Retinal pigment epithelial cell (primary cell): ENCODE measurements at places on chromosomes 6 and 20.
A peak's percentile ranks its signal among the peaks of the same experiment; 100 is the strongest.

GRCh38 chr20:4111440-4112411 is 96.4 kb upstream of the RNF24 start:
- no peak for DNase-seq

DNA sequence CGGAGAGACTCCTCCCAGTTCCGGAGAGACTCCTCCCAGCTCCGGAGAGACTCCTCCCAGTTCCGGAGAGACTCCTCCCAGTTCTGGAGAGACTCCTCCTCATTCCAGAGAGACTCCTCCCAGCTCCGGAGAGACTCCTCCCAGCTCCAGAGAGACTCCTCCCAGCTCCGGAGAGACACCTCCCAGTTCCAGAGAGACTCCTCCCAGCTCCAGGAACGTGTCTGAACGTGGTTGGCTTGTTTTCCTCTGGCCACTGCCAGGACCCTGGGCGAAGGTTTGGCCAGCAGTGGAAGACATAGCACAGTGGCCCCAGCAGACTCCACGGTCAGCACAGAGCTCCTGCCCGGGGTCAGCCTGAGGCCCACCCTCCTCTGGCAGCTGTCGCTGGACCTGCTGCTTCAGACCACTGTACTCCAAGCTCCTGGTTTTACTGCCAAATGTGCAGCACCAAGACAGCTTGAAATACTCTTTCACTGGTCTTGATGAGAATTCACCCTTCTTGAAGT is 122.3 kb upstream of the AFDN start:
- no peak for DNase-seq

DNA sequence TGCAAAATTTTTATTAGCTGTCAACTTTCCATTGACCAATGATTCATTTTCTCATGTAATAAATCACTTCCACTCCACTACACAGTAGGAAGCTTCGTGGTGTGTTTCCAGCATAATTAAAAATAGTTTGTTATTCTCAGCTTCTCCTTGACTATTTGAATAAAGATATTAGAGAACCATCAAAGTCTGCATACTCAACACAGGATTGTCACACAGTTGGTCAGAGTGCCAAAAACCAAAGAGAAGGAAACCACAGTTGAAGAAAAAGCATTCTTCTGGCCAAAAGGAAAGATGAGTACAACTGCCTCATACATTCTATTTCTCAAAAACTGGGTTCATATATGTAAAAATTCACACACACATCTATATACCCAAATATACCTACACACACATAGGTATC is 455.1 kb upstream of the HSF2 start:
- DNase-seq = no peak

DNA sequence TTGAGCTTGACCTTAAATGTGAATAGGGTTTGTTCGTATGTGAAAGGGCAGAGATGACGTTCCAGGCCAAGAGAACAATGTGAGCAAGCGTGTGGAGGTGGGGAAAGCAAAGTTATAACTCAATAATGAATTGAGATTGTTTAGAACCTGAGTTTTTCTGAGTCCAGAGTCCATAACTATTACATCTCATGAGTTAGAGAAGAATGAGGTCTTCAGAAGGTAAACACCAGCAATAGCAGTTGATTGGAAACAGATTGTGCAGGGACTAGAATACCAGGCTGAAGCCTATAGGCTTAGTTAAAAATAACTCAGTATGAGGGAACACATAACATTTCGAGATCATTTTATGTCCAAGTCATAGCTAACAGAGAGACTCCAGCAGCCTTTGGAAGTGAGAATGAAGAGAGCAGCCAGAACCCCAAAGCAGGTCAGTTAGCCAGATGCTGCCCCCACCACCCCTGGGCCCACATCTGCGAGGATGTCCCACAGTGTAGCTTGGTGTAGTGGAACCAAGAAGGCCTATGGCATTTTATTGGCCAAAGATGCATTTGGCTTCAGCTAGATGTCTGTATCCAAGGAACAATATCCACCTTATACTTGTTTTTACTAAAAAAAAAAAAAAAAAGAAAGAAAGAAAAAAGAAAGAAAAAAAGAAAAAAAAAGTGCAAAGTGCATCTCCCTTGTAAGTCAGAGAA is 121.7 kb downstream of the TNFRSF21 start:
- no peak for DNase-seq

- no peak for DNase-seq
These were observed 9.1 kb downstream of the SMPDL3A start for GRCh38 chr6:122798099-122798641.

DNA sequence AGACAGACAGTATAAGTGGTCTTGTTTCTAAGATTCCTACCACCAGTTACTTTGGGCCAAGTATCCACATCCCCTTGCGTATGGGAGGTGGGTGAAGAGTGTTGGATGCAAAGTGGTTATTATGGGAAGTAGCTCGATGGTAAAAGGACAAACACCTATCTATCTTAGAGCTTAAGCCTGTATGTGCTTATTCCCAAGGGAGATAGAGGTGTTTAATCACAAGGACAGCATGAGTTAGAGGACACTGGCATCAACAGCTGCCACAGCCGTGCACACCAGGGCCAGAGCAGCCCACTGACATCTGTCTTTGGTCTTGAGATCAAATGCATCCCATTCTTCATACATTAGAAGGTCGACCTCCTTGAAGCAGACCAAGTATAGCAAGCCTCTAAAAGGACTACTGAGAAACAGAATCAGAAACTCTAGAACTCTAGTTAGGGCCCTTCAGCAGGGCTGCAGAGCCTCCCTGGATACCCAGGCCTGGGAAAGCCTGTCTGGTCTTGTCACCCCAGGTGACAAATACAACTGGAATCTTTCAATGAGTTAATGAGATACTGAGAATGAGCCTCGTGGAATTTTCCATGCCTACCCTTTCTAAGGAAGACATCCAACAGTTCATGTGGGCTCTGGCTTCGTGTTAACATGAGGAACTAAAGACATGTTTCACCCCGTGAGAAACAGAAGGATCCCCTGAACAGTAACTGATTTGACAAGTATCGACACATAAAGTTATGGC is 28.7 kb downstream of the TXNDC5 start:
- DNase-seq = no peak

DNA sequence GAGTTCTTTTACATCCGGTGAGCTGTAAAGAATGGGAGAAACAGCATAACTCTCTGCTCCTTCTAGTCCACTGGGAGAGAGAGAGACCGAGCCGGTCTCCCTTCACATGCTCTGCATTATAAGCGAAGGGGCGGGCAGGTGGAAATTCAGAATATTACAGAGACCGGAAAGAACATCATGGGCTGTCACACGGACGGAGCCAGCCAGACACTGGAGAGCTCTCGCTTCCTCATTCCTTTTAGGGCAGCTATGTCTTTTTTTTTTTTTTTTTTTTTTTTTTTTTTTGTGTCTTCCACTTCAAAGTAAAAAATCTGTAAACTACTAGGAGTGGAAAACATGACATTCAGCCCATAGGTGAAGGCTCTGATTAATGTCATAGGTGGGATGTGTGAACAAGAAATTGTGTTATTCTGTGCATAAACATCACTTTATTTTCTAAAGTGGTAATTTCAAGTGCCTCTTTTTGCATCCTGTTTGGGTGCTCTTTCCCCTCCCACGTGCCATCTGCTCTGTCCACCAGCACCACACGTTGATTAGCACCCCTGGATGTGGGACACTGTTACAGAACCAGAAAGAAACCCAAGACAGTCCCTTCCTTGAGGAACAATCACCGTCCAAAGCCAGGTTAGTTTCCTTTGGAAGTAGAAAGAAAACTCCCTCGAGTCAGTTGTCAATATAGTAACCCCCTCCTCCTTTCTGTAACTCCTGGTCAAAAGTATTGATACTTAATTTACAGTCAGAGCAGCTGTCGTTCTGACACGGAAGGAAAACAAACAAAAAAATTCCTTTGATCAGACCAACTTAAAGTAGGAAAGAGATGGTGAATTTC is at the start of gene TAGAP:
TSS of gene TAGAP (minus strand) at position 93 of the 829 bp plus-strand sequence. CDS start 845 bp downstream, outside the sequence.
- no peak for DNase-seq

GRCh38 chr6:156350337-156350736 is 426.8 kb upstream of the ARID1B start:
- DNase-seq = no peak

DNA sequence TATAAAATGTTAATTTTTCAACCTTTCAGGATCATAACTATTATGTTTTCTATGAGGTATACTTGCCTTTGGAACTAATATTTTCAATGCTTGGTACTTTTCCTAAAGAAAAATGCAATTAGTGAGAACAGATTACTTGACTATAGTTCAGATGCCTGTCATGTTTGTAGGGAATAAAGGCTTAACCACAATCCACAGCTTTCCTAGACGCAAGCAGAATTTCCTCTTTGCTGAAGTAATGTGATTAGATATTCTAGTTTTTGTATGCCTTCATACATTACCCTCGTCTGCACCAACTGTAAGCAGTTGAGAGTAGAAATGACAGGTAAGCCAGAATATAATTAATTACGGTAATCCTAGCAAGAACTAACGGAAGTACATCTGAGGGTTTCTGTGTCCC is 581.4 kb upstream of the MMS22L start:
- DNase-seq = peak; percentile 70

DNA sequence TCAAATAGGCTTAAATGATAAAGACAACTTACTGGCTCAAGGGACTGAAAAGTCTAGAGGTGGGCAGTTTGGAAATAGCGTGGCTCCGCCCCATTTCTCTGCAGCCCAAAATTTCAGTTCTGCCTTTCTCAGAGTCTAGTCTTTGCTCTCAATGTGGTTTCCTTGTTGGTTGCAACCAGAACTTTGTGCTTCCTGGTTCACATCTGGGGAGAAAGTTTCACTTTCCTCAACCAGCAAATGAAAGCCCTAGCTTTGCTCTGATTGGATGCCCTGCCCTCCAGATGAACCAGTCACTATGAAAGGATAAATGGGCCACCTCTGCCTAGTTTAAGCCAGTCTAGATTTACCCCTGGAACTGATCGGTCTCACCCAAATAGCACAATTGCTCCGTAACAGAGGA is 14.9 kb downstream of the SYCP2L start:
- no peak for DNase-seq

GRCh38 chr6:108161724-108162282 is 4.0 kb upstream of the NR2E1 start:
- no peak for DNase-seq

GRCh38 chr6:124560873-124561567 is 401.2 kb upstream of the RNF217 start:
- no peak for DNase-seq

GRCh38 chr20:63814891-63815614 is 16.0 kb downstream of the ZBTB46 start:
- DNase-seq = no peak

GRCh38 chr20:22560817-22561216 is 23.6 kb downstream of the FOXA2 start:
- no peak for DNase-seq

GRCh38 chr6:89190741-89191140 is 26.4 kb downstream of the GABRR1 start:
- DNase-seq = no peak

- no peak for DNase-seq
These were observed 10.3 kb downstream of the TOP1 start for GRCh38 chr20:41038878-41039404.

DNA sequence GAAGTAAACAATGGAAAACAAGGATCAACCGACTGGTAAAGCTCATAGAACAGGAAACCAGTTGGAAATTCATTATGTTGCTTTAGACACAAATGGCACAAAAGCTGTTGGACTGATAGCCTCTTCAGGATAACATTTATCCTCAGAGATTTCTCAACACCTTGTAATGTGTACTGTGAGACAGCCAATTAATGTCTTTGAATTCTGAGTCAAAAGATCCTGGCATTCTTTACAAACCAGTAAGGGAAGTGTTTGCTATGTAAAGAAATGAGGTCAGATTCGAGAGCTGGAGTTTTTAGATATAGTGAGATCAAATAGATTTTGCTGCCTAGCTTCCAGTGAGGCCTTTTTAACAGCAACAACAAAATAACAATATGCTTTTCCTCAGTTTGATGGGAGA is 439.2 kb downstream of the C6orf118 start:
- DNase-seq = no peak

DNA sequence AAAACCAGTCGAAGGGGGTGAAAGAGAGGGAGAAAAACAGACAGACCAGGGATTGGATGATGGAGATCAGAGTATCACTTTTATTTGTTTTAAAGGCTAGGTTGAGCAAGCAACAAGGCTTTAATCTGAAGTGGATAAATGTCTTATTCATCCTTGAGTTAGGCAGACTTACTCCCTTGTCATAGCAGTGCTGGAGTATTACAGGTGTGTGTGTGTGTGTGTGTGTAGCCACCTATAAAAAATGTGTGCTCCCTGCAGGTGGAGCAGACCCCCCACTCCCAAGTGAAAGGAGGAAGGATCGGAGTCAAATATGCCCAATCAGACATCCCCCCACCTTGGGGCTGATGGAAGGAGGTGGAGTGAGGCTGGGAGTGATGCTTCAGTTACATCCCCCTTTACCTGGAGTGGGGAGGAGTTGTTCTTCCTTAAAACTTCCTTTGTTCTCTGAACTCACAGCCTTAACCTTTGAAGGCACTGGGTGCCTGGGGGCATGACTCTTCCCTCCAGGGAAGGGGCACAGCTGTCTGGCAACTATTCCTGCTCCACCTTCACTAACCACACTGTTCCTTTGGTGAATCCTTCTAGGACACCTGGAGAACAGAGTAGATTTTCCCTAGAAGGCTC is 27.3 kb downstream of the PTK7 start:
- DNase-seq = no peak

DNA sequence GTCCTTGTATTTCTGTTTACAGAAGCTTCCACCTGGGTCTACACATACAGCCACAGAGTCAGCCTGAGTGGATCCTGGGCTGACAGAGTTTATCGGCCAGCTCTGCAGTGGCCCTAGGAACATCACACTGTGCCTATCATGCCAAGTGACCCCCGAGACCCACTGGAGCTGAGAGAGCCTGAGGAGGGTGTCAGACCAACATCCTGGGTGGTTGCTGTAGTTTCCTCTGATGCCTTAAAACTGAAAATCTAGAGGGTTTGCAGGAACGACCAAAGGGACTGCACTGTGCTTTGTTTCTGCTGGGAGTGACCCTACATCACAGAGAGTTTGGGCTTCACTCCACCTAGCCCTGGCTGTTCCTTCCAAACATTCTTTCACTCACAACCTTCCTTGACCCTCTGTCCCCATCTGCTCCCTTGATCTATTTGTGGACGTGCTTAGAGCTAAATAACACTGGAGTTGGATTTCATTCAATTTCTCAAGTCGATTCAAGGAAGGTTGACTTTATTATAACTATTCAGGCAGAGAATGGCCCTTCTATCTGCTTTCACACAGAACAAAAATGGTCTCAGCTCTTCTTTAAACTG is 18.1 kb downstream of the MYLK4 start:
- DNase-seq = no peak

GRCh38 chr6:167699141-167699931 is 127.4 kb upstream of the AFDN start:
- DNase-seq = no peak

DNA sequence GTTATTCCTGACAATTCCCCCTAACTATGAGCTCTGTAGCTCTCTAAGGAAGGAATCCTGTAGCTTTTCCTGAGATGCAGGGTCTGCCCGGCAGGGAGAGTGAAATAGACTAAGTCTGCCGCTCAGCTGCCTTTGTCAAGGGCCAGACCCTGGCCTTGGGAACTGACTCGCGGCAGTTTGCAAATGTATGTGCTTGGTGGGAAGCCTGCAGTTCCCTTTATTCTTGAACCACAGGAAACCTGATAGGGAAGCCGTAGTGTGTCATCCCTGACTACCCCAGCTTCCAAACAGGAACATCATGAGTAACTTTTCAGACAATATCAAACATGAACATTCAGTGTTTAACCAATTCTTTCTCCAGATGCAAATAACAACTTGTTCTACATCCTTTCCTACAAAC is 78.7 kb upstream of the IFNGR1 start:
- no peak for DNase-seq
